Stimulated activated CD8-positive, alpha-beta memory T cell treated with anti-CD3 and anti-CD28 coated beads, Interleukin-7, amount 100 ng/mL, for 24 hours (primary cell): ENCODE measurements at places on chromosomes 5 and 9.

GRCh38 chr9:112997236-112997941 lies 14.6 kb downstream of the ZNF883 start:
- DNase-seq = no peak

GRCh38 chr5:32559411-32559810 lies 25.9 kb upstream of the SUB1 start:
- no peak for DNase-seq

- no peak for DNase-seq
Observed at GRCh38 chr5:17735761-17736160, 101.5 kb downstream of the TAF11L14 start.

- no peak for DNase-seq
Observed at GRCh38 chr5:172451771-172452197, 2.5 kb downstream of the SH3PXD2B start.

DNA sequence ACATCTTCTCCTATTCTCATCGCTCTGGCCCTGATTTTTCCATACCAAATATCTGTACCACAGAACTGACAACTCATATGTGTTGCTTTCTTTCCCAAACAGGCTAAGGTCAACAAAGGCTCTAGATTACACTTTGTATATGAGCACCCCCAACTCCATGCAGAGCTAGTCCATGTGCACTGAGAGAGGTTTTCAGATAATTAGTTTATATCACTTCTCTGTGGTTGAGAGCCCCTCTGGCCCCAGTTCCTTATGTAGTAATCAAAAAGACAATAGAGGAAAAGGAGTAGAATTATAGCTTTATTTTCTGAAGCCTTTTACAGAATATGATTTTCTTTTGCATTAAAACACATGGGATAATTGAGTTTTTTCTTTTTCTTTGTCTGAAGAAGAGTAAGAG lies 120.0 kb downstream of the TRIO start:
- DNase-seq = no peak

- DNase-seq = no peak
Observed at GRCh38 chr9:113542741-113543140, 79.2 kb downstream of the RGS3 start.

DNA sequence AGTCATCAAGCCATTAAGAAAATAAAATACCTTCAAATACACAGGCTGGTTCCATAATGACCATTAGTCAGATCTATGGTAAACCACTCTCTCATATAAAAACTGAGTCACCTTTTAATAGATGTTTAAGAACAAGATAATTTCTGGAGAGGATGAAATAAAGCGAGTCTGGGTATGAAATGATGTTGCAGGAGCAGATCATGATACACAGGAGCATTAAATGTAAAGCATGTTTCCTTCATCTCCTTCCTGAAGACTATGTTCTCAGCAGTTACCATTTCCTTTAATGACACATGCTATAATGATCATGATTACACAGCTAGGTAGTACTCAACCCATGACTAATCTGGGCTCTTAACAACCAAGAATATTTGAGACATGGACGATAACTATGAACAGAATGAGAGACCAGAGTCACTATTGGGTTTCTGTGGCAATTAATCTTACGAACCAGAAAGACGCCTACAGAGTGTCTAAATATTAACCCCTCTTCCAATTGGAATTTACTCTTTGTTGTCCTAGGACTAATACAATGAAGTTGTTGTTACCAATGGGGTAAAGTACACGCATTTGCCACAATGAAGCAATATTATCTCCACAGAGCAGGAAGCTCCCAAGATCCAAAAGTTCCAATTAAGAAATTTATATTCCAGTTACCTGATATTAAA lies 105.6 kb downstream of the NR6A1 start:
- no peak for DNase-seq

DNA sequence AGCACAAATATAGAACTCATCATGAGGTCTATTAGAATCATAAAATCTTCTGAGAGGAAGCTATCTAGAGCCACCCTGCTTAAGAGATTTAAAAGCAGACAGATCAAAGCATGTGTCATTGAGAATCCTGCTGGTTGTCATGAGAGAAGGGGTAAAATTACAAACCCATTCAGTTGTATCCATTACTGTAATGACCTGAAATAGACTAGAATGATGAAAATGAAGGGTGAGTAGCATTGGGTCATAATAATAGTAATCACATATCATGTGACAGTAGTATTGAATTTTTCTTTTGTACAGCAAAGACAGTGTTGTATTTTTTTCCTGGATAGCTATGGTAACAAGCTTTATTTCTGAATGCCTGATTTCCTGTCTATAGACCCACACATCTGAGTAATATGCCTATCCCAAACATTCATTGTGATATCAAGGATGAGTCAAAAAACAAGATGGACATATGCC lies 149.0 kb downstream of the PDE4D start:
- DNase-seq = no peak

GRCh38 chr5:143699121-143699520 lies 112.8 kb upstream of the HMHB1 start:
- DNase-seq = no peak

- no peak for DNase-seq
Observed at GRCh38 chr5:33756491-33756890, 135.3 kb downstream of the ADAMTS12 start.

- DNase-seq = no peak
Observed at GRCh38 chr5:42915306-42915866, 103.7 kb upstream of the SELENOP start.

GRCh38 chr5:28077291-28078240 lies 1039.2 kb upstream of the CDH9 start:
- DNase-seq = no peak

- peak; percentile 12 for DNase-seq
Observed at GRCh38 chr9:122213589-122214413, 15.0 kb downstream of the LHX6 start.

- DNase-seq = peak; percentile 21
Observed at GRCh38 chr9:121650217-121651007, 1.0 kb upstream of the DAB2IP start.

- DNase-seq = no peak
Observed at GRCh38 chr5:33212439-33212838, 228.3 kb upstream of the TARS1 start.

DNA sequence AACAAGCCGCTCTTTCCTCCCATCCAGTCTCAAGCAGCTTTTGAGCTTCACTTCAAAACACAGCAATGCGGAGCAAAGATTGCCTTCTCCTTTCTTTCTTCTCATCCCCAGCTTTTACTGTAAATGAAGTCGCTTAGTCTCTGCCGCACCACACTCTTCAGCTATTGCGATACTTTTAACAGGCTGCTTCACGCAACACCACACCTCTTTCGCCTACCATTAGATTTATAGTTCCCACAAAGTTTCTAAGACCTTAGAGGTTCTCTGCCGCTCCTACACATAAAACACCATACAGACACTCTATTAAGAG lies 711 bp downstream of the PGGT1B start:
- no peak for DNase-seq

- DNase-seq = no peak
Observed at GRCh38 chr5:69105996-69106906, 12.4 kb downstream of the SLC30A5 start.

DNA sequence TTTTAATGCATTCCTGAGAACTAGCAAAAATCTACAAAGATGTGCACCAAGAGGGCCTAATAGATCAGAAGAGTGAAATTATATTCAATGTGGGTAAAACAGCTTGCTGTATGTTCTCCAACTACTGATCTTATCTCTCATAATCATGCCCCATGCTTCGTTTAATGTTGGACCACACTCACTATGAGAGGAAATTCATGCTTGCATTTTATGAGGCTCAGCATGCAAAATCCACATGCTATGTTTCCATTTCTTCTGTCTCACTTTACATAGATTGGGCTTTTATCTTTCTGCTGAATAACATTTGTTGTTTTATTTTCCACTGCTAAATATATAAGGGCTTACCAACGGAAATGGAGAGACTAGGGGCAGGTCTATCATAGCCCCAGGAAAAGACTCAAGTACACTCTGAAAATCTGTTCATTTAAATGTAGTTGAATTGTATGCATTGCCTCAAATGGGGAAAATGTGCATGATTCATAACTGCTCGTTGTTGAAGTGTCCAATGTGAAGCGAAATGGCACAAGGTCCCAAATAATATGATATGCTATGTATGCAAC lies 474.2 kb downstream of the EFNA5 start:
- DNase-seq = no peak

DNA sequence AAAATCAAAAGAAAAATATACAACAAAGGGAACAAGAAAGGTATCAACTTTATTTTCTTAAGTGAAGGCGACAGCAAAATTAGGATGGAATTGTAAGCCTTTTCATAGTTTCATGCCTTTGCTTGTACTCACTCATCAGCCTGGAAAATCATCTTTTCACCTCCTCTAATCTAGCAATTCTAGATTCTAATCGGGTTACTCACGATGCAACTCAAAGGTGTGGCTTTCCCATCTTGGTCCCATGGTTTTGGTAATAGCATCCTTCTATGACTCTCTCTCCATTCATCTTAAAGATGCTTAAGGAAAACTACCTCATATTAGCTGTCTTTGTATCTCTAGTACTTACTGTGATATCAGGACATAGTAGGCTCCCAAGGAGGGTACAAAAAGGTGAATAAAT lies 30.5 kb downstream of the DNAH5 start:
- no peak for DNase-seq

GRCh38 chr5:149472399-149472798 lies 78.8 kb downstream of the CSNK1A1 start:
- no peak for DNase-seq

- no peak for DNase-seq
Observed at GRCh38 chr9:114529285-114529684, 24.0 kb upstream of the WHRN start.

DNA sequence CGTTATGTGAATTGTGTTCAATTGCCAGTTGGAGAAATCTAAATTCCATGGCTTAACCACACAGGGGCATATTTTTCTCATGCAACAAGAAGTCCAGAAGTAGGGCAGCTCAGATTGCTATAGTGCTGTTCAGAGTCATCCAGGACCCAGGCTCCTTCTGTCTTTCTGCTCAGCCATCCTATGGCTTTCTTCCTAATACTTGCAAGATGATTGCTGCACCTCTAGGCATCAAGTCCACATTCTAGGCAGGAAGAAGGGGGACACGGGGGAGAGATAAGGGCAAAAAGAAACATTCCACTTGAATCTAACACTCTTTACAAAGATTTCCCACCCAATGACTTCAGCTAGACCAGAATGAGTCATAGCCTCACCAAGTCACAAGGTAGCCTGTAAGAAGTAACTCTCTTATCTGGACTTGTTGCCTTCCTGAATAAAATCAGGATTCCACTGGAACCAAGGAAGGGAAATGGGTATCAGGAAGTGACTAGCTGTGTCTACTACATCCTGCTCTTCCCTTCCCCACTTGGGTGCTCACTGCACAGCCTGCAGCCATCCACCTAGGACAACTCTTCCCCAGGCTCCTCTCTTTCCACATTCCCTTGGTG lies 5.3 kb downstream of the ERAP2 start:
- DNase-seq = no peak

GRCh38 chr5:173152547-173152946 lies 8.2 kb downstream of the BNIP1 start:
- DNase-seq = no peak

DNA sequence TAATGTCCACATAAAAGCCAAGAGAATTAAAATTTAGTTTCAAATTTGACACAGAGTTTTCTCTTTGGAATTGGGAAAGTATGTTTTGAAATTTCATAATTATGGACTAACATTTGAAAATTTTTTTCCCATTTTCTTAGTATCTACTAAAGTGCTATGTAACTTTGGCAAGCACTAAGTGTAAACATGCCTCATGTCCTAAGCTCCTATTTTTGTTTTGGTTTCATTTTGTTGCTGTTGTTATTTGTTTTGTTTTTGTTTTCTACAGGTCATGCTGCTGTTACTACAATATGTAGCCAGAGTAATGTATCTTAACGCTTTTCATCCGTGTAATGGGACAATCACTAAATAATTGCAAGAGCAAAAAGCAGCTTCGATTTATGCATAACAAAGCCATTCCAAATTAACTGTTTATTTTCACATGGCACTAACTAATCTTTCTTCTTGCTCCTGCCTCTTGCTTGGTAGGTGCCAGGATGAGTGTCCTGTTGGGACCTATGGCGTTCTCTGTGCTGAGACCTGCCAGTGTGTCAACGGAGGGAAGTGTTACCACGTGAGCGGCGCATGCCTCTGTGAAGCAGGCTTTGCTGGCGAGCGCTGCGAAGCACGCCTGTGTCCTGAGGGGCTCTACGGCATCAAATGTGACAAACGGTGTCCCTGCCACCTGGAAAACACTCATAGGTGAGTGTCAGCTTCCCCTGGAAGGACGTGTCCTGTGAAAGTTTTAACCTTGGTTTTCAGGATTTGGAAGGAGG lies 107.3 kb upstream of the PRRC1 start:
- DNase-seq = no peak

- DNase-seq = no peak
Observed at GRCh38 chr5:134479839-134480238, 45.6 kb upstream of the JADE2 start.

DNA sequence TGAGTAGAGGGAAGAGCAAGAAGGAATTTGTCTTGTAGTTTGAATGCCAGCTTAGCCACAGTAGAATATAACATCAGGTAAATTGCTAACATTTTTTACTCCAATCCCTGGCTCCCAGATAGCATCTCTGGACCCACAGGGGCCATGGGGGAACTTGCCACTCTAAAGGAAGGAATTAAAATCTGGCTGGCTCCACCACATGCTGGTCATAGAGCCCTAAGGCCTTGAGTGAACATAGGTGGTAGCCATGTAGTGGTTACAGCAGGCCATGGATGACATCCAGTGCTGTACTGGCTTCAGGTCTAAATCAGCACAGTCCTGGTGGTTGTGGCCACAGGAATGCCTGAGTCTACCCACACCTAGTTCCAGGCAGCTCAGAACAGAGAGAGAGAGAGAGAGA lies 109.9 kb upstream of the RGMB start:
- DNase-seq = no peak

GRCh38 chr9:125150349-125151245 lies 7.3 kb upstream of the SCAI start:
- no peak for DNase-seq

- no peak for DNase-seq
Observed at GRCh38 chr5:53416144-53416738, 64.2 kb upstream of the FST start.

DNA sequence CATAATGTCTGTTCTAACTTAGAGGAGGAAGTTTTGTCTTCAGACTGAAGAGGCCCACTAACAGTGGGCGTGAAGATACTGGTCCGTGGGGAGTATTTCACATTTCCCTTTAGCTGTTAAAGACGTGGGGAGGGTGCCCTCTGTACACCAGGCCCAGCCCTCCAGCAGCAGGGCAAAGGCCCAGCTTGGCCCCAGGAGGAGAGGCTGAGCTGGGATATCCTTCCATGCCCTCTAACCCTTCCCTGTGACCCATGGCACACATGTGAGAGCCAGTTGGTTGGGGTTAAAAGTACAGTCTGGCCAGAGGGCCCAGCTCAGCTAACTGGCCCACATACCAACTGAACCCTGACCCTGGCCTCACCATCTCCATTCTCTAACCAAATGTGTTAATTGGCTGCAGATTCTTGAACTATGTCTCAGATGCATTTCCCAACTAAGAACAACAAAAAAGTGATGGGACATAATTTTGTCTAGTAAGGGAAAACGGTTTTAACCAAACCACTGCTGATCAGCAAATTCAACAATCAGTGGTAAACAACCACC lies 74.4 kb downstream of the LHFPL2 start:
- DNase-seq = no peak

- DNase-seq = no peak
Observed at GRCh38 chr5:36422952-36423351, 121.2 kb upstream of the RANBP3L start.
